GOT3 (cell line): ENCODE measurements at places on chromosomes 7 and 10.

GRCh38 chr7:124718032-124718766 lies 47.4 kb downstream of the GPR37 start:
- DNase-seq: no peak

GRCh38 chr7:20220293-20220761 lies 3.1 kb upstream of the MACC1 start:
- DNase-seq: no peak

- no peak for DNase-seq
Observed at GRCh38 chr7:137664846-137665245, 181.9 kb downstream of the DGKI start.

DNA sequence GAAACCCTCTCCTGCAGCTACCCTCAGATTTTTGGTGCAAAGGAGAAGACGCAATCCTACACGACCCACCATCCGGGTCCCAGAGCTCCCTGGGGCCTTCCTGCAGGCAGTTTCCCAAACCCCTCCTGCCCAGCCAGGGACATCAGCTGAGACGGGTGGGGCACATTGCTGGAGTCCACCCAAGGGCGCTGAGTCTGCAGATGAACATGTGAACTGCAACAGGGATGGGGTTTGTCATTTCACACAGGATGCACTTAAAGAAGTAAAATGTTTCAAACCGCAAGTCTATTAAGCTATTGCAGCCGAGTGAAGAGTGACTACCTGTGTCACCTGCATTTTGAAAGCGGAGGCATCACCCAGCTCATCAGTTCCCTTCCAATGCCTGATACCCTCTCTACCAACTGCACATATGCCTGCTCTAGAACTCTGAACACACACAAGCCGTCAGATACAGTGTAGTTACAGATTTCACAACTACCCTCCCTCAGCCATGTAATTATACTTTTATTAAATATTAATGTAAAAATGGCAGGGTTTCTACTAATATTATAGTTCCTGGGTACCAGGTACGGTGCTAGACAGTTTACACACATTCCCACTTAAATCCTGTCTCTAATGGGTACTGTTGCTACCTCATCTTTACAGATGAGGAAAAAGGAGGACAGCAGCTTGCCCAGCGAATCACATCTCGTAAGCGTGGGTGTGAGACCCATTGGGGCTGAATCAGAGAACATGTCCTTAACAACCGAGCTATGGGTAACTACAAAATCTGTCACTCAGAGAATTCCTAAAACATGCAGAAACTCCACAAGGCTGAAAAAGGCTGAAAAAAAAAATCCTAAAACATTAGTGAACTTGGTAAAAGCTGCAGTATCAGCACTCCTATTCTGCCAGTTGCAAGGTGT lies 71.2 kb downstream of the GRB10 start:
- DNase-seq: no peak

DNA sequence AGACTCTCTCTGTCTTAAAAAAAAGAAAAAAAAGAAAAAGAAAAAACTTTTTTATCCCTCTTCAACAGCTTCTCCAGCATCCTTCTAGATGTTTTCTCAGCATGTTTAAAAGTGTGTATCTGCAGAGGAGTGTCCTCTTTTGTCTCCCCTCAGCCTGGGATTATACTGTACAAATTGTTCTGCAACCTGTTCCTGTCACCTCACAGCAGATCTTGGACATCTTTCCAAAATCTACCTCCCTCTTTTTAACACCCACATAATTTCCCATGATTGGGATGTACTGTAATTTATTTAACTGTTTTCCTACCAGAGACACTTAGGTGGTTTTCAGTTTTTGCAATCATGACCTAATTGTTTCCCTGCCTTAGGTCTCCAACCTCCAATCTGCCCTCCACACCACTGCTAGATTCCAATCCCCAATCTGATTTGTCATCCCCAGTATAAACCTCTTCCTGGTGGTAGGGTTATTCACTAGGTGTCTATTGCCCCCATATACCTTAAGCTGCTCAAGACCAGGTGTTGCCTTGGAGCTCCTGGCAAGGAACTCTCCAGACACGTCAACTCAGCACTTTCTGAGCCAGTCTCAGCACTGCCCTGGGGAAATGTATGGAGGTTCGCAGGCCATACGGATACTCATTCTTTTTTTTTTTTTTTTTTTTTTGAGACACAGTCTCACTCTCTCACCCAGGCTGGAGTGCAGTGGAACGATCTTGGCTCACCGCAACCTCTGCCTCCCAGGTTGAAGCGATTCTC lies 17.6 kb upstream of the DDIT4 start:
- no peak for DNase-seq

- no peak for DNase-seq
Observed at GRCh38 chr10:70162892-70163201, 7.5 kb downstream of the SAR1A start.

- no peak for DNase-seq
Observed at GRCh38 chr10:114914560-114914959, 23.4 kb upstream of the TRUB1 start.

GRCh38 chr10:68560186-68560942 lies at the start of gene TET1:
TET1 (plus strand) TSS chr10:68560337; CDS start chr10:68572339, 12,002 bp downstream.
- DNase-seq: no peak

DNA sequence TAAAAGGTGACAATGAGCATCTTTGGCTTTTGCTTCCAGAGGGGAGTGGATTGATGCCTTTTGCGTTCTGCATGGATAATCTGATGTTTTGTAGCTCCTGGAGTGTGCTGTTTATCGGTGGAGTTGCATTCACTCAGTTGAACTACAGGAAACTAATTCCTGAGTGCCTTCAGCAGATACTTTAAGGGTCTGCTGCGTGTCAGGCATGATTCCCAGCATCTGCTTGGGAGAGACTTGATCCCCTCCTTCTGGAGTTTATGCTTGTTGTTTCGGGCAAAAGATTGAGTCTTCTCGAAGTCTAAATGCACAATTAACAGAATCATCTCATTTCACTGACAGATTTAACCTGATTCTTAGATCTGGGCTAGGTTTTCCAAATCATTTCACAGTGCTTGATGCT lies 46.2 kb downstream of the CELF2 start:
- no peak for DNase-seq

DNA sequence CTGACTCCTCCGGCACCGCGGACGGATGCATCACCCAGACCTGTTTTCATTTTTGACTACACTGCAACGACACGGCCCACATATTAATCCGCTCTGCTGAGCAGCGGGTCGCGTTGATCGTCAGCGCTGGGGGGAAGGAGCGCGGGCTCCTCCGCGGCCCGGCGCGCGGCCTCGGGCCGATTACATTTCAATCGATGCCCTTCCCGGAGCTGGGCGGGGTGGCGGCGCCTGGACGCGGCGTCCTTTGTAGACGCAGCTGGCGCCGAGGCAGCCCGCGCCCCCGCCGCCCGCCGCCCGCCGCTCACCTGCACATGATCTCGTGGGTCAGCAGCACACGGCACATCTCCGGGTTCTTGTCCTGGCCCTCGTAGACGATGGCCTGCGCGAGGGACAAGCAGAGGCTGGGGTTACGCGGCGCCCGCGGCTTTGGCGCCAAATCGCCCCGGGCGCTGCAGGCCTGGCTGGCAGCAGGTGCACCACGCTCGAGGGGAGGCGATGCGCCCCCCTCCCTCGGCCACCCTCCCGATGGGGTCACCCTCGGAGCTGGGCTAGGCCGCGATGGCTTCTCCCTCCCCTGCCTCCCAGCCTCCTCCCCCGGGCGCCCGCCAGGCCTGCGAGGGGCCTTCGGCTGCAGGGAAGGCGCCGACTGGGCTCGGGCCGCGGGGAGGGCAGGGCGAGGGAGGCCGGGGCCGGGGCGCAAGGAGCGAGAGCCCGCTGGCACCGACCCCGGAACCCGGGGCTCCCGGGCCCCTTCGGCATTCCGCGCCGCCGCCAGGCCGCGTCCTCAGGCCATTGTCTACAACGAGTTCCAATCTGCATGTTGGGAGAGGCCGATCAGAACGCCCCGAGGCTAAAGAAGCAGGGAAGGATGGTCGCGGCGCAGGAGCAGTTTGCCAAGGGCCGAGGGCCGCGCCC lies 5.2 kb downstream of the EBF3 start:
- DNase-seq: no peak

- DNase-seq: no peak
Observed at GRCh38 chr10:43204943-43205671, 61.8 kb downstream of the RASGEF1A start.

DNA sequence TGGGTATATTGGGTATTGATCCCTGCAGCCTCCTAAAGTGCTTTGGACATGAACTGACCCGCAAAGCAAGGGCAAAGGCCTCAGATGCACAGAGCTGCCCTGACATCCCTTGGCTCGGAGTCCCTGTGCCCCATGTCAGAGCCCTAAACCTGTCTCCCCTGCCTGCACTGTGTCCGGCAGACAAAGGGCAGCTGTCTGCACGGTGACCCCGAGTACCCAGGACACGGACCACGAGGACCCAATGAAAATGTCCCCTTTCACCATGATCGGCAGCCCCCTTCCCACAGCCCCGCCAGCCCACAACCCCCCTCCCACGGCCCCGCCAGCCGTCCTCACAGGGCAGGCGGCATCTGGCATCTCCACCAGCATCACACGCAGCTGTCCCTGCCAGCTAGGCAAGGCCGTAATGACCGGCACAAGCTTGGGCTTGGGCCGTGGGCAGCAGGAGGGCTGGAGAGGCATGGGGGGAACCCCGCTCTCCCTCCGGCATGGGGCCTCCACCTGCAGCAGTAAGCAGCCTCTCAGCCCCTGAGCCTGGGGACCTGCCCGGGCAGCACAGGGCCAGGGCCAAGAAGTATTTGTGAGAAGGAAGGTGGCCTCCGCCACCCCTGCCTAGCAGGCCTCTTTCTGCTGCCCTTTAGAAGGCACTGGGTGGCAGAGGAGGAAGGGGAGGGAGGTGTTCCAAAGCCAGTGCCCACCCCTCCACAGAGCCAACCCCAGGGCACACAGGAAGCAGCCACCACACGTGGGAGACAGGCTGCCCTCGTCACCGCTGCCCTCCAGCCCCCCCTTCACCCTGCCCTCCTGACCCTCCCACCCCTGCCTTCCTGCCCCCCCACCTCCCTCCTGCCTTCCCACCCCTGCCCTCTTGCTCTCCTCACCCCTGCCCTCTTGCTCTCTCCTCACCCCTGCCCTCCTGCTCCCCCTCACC lies 10.1 kb downstream of the NUDT1 start:
- no peak for DNase-seq
